ENCODE measurements at places on chromosomes 6 and 20.
A peak's percentile ranks its signal among the peaks of the same experiment; 100 is the strongest.

- no peak for DNase-seq
These were observed 104.8 kb downstream of the NCOA3 start for GRCh38 chr20:47606414-47606982.

DNA sequence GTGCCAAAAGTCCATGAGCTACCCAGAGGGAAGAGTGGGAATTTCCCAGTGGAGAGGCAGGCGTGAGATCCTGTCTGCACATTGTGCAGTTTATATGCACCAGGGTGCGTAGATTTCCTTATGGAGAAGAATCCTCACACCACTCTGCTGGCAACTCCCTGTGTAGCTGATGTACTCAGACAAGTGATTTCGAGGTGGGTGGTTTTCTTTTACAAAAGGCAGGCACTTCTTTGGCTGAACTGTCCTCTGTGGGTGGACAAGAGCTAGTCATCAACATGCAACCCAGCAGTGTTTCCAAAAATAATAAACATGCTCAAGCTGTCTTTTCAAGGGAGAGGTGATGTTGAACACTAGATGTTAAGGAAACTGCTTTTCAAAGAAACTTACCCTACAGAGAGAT lies 121.7 kb upstream of the NXT1 start:
- DNase-seq: no peak

DNA sequence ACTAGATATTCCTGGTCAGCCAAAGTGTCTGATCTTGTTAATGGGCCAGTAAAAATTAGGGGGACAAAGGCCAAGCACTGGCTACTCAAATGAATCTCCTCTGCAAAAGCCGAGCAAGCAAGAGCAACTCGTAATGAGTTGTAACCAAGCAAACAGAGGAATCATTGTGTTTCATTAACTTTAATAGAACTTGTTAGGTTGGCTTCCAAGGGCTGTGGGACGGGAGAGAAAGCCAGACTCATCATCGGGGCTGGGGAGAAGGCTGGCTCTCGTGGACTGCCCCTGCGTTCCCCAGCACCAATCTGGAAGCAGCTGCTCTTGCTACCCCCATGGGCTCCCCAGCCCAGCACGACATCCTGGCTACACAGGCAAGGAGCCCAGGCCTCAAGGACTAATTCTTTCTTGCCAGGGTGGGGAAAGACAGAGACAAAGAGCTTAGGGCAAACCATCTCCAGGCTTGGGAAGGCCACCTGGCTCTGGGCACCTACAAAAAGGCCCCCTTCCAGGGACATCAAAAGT lies 10.5 kb upstream of the SCUBE3 start:
- no peak for DNase-seq

DNA sequence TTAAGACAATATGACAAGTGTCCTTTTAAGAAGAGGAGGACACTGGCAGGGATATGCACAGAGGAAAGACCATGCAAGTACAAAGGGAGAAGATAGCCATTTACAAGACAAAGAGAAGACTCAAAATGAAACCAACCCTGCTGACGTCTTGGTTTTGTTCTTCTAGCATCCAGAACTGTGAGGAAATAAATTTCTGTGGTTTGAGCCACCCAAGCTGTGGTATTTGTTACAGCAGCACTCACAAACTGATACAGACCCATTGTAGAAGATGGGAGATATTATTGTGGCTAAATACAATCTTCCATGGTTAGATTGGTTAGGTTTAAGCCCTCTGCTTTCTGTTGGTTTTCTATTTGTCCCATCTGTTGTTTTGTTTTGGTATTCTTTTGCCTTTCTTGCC lies 88.6 kb upstream of the SLC35F1 start:
- DNase-seq: no peak

GRCh38 chr6:118709859-118710350 lies 58.5 kb upstream of the CEP85L start:
- DNase-seq: peak; percentile 62

- no peak for DNase-seq
These were observed 43.1 kb downstream of the ERMARD start for GRCh38 chr6:169794317-169795055.

DNA sequence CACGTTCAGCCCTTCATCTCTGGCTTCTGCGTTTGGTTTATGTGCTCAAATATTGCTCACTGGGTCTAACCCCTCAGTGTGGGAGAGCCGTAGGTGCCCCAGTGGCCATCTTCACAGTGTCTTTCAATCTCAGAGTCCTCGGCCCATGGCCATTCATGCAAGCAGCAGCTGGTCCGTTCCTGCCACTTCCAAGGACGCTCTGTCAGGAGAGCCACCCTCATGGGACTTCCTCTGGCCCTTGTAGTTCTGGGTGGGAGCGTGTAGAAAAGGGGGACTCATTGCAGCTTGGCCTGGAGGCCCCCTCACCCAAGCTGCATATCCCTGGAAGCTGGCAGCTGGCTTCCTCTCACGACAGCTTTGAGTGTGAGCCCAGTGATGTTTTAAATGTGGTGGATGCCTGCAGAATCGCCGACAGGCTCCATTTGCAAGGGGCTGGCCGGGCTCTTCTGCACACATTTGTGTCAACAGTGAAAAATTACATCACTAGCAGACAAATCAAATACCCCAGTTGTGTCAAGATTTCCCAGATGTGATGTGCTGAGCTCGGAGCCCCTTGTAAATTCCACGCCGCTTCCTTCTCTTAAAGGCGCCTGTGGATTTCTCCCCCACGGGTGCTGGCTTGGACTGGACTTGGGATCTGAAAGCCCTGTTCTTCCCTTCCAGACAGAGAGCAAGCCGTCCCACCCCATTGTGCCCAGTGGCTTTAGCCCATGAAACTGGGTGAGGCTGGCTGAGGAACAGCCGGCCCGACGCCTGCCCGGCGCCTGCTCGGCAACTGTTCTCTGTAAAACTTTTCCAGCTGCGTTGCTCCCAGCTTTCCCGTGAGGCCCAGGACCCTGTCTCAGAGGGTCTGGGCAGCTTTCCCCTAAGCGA lies 360.1 kb downstream of the TAF4 start:
- DNase-seq: no peak

DNA sequence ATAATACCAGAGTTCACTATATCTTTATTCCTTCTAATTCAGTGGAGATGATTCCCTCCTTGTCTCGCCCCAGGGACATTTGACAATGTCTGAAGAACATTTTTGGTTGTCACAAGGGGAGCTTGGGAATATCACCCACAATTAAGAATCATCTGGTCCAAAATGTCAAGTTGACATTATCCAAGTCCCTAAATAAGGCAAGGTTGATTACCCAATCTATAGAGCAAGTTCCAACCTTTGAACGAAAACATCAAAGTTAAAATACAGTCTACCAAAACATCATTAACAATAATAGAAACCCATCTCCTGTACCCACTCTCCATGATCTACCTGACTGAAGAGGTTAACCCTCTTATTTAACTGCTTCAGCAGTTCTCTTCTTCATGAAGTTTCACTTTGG lies 15.6 kb downstream of the DEK start:
- no peak for DNase-seq

DNA sequence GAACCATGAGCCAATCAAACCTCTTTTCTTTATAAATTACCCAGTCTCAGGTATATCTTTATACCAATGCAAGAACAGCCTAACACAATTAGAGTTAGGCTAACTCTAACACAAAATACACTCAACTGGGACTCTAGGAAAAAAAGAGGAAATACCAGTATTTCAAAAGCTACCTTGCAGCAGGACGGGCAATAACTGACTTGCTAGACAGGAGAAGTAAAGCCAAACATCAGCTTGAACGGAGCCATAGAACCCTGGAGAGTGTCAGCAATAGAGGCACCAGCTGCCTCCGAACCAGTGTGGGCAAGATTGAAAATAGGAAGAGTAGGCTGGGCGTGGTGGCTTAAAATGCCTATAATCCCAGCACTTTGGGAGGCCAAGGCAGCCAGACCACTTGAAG lies 162.0 kb upstream of the SOX4 start:
- DNase-seq: no peak

GRCh38 chr6:3456898-3457709 lies at the start of gene SLC22A23:
SLC22A23 (minus strand) TSS chr6:3457050; CDS start chr6:3456559, 491 bp downstream.
- peak; percentile 65 for DNase-seq

DNA sequence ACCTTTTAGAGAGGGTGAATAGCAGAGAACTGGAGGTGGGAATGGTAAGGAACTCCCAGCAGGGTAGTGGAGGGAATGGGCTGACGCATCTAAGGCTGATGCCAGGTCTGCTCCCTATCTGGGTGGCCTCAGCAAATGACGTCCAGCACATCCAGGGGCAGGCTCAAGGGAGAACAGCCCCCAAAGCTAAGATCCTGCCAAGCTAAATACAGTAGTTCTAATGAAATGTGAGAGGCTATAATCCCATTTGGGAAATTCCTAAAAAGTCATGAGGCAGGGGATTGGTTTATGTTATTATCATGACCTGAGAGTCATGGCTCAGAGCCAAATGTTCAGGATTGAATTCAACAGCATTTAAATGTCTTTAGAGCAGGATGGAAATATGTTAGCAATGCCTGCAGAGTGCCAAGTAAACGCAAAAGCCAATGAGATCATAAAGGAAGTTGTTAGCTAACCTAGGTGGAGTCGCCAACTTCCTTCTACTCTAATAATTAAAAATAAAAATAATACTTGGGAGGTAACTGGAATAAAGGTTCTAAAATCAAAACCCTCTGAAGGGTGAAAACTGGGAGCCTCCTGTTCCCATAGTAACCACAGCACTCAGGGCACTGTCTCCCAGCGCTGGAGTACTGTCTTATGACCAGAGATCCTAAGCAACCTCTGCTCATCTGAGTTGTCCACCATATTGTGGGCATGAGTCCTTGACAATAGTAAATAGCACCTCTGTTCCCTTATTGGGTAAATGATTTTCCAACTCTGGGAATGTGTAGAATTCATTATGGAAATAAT lies 34.8 kb downstream of the IYD start:
- DNase-seq: no peak

DNA sequence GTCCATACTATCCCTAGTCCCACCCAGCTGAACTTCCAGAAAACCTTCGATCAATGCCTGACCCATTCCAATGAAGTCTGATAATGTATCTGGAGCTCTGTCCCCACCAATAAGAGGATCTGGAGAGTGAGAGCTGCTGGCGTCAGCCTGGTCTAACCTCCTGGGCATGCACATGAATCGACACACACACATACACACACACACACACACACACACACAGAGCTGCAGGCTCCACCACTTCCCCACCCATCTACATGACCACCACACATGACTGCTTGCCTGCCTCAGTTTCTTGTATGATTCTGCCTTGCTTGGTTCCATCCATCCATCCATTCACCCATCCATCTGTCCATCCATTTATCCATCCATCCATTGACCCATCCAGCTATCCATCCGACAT lies 60.8 kb downstream of the FAXC start:
- DNase-seq: no peak

DNA sequence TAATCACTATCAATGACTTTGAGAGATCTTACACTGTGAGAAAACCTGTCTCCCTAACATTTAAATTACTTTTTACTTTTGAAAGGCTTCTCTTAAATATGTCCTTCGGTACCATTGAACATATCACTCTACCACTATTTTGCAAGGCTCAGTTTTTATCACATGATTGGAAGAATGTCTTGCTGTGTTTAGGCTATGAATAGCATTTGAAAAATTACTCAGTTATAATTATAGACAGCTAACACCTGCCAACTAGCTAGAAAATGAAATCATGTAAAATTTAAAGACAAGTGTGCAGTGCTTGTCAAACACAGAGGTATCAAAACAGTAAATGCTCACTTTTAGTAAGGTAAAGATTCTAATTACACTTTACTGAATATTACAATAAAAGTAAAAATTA lies 11.0 kb downstream of the SESN1 start:
- DNase-seq: no peak

- no peak for DNase-seq
These were observed 80.5 kb downstream of the SMPDL3A start for GRCh38 chr6:122869437-122870024.

GRCh38 chr20:48080583-48080982 lies 295.3 kb upstream of the SULF2 start:
- no peak for DNase-seq

DNA sequence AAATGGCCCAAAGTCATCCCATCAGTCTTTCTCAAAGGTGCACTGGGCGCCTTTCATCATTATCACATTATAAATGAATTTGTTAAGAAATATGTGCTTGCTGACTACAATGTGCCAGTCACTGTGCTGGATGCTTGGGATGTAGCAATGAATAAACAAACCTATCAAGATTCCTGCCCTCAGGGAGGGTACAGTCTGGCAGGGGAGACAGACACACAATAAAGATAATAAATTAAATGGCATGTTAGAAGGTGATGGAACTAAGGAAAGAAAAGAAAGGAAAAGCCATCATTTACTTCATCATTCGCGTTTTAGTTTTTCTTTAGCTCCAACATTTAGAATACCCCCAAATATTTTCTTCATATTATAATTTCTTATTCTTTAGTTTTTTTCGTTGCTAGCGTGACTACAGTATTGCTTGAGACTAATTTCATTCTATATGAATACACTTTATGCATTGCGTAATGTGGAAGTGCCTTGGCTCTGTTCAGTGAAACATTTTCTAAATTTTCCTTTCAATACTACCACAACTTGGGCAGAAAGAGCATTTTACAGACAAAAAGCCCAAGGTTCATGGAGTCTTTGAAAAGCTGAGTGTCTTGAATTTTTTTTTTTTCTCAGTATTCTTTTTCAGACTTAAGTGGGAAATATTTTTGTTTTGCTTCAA lies 48.7 kb upstream of the CITED2 start:
- DNase-seq: no peak

DNA sequence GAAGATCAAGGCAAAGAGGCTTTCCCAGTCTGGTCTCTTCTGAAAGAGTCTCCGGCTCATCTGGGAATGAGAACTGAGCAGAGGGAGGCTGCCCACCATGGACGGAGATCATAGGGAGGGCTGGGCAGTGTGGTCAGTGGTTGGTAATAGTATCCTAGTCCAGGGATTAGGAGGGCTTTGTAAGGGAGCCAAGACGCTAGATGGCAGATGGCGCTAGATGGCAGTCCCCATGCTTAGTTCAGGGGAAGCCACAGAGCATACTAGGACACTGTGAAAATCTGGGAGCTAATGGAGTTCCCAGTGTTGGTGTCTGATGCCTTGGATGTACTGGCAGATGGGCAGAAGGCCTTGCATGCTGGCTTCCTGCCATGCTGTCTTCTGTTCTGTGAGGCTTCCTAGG lies 21.7 kb upstream of the DAAM2 start:
- DNase-seq: no peak

DNA sequence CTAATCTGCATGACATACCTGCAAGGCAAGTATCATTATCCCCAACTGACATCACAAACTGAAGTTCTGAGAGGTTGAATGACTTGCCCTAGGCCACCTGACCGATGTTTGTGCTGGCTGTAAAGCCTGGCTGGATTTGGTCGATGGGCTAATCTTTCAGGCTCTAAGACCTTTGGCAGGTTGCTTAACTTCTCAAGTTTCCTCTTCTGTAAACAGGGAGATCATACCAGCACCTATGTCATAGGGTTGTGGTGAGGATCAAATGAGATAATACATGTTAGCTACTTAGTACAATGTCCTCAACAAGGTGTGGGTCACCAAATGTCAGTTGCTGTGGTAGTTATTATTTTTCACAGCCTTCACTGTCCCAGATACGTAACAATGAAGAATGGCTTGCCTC lies 14.2 kb downstream of the ANKRD66 start:
- no peak for DNase-seq

GRCh38 chr6:150915880-150916265 lies 50.4 kb downstream of the MTHFD1L start:
- no peak for DNase-seq
